ENCODE measurements at places on chromosomes 1 and 21. TPM values are rescaled to one million over a fixed set of nuclear protein-coding genes. Genes with fewer than 3 reads are reported as not detected.

The SHISAL2A gene
- total RNA-seq: not detected

DNA sequence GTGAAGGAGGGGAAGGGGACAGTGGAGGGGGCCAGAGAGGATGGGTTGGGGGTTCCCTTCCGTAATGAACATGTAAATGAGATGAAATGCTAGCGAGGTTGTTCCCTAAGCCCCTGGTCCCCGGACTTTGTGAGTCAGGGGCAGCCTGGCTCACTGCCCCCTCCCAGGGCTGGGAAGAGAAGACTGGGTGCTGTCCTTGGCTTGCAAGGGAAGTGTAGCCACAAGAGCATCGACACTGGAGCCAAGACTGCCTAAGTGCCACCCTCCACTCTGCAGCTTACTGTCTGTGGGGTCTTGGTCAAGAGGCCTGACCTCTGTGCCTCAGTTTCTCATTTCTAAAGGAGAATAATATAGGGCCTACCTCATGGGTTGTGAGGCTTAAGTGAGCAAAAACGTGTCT, 483 bp downstream of the PEAR1 start:
- no peaks in the 10 kb centered on the region for H3K4me1 ChIP-seq
- H3K4me3 ChIP-seq: no peak overlapping the region
- no peaks in the 10 kb centered on the region for H3K36me3 ChIP-seq
- H3K27ac ChIP-seq: no peak overlapping the region

GRCh38 chr1:23403735-23404486, 20.6 kb downstream of the TCEA3 start:
- peaks cover 27% of the 10 kb centered on the region for H3K4me1 ChIP-seq
- H3K36me3 ChIP-seq: no peaks in the 10 kb centered on the region
- no peak overlapping the region for H3K4me3 ChIP-seq
- peak; percentile 97 for DNase-seq
- H3K27ac ChIP-seq: peak overlapping the region; percentile 7
- no peaks in the 10 kb centered on the region for H3K27me3 ChIP-seq

DNA sequence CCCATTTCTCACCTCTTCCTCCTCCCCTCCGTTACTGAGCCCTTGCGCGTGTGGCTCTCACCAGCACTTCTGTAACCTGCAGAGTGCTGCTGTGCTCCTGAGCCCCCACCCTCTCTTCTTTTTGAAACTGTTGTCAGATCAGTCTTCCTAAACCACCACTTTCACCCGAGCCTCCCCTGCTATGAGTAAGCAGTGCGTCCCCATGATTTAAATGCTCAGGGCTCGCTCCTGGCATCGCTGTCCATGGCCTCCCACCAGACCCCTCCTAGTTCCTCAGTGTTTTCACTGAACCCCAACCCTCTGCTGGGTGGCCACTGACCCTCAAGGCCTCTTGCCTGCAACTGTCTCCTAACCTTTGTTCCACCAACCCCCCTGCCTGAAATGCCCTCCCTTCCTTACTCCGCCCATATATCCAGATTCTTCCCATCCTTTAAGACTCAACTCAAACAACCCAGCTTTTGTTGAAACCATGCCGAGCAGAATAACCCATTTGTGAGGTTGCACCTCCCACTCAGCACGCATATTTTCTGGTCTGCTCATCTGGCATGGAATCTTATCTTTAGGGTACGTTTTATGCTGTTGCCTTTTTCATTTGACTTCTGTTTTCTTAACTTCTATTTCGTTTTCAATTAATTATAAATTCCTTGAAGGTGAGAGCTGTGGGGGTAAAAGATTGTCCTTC, 64.5 kb upstream of the FAM3B start:
- no peak overlapping the region for H3K4me3 ChIP-seq
- H3K36me3 ChIP-seq: no peaks in the 10 kb centered on the region
- no peak for DNase-seq

DNA sequence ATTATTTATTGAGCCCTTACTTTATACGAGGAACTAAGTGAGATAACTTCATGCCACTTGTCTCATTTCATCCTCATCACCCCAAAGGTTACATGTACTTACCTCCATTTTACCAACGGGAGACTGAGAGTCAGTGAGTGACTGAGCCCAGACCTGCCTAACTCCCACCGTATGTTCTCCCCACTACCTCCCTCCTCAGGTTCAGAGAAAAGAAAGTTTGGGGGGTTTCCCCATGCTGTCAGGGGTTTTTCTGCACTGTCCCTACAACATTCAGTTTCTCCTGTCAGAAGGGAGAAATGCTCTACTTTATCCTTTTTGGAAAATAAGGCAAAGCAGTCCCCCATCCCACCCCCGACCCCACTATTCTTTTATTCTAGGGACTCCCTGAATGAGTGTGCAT, 32.9 kb downstream of the FAM78B start:
- no peak overlapping the region for H3K27ac ChIP-seq
- DNase-seq: no peak

The ICOSLG gene
- 0.69 TPM for total RNA-seq

Data from A673 (cell line).